ENCODE measurements at places on chromosomes 3 and 15. TPM values are rescaled to one million over a fixed set of nuclear protein-coding genes. Genes with fewer than 3 reads are reported as not detected.

TGM5 gene
- 0.16 TPM for total RNA-seq

CD96 gene
- 1.0 TPM for total RNA-seq

GPR149 gene
- total RNA-seq = not detected

LRRC58 gene
- 14.3 TPM for total RNA-seq

GRCh38 chr15:29242456-29243242, 27.0 kb downstream of the NSMCE3 start:
- no peak for DNase-seq

DNA sequence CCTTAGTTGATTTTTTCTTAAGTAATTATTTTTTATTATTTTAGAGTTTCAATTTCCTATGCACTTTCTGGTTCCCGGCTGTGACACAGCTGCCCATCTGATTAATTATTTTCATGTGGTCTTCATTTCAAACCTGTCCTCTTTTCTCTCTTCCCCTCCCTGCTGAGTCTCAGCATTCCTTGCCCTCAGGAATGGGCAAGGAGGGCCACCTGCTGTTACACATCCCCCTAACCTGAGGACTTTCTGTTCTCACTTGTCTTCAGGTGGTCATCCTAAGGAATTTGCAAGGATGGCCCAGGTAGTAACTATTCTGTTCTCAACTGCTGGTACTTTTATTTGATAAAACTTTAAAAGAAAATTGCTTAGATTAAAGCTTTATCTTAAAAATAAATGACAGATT, 545.0 kb downstream of the OTOL1 start:
- DNase-seq = no peak

GRCh38 chr3:37590328-37591079, 271.2 kb upstream of the CTDSPL start:
- no peak for DNase-seq

- DNase-seq = peak; percentile 88
Measured at GRCh38 chr3:61627768-61628185, 66.4 kb downstream of the PTPRG start.

GRCh38 chr3:19270481-19270880, 122.2 kb downstream of the KCNH8 start:
- DNase-seq = no peak

- peak; percentile 85 for DNase-seq
Measured at GRCh38 chr15:36029606-36030210, 483.7 kb upstream of the DPH6 start.

GRCh38 chr3:127719369-127719768, 46.6 kb downstream of the ABTB1 start:
- DNase-seq = no peak

- peak; percentile 71 for DNase-seq
Measured at GRCh38 chr3:47365213-47366153, 15.3 kb upstream of the PTPN23 start.

DNA sequence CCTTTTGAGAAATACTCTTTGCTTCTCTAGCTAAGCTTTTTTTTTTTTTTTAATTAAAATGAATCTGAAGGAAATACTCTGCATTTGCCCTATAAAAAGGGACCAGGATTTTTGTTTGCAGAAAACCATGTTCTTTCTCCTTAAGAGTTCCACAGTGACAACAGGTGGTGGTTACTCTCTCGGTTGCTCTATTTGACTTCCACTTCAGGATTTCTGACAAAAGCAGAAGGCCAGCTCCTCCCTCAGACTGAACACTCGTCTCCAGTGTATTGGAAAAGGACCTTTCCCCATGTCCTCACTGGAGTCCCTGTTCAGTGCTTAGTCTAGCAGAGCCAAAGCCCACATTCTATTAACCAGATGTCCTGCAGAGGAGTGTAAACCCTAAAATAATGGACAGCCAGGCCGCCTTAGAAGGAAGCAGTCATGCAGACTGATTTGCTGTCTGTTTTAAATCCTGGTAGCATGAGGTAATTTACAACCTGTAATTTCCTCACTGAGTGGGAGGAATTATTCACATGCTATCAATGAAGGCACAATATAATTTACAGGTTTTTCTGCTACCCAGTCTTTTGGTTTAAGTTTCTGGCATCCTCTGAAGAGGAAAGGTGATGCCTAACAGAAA, 599.3 kb downstream of the PYDC2 start:
- peak; percentile 20 for DNase-seq

GRCh38 chr3:178768072-178768864, 232.0 kb downstream of the KCNMB2 start:
- no peak for DNase-seq

GRCh38 chr3:195563317-195563716, 20.2 kb upstream of the PPP1R2 start:
- no peak for DNase-seq

GRCh38 chr3:66490214-66490613, 10.6 kb downstream of the LRIG1 start:
- DNase-seq = peak; percentile 61

DNA sequence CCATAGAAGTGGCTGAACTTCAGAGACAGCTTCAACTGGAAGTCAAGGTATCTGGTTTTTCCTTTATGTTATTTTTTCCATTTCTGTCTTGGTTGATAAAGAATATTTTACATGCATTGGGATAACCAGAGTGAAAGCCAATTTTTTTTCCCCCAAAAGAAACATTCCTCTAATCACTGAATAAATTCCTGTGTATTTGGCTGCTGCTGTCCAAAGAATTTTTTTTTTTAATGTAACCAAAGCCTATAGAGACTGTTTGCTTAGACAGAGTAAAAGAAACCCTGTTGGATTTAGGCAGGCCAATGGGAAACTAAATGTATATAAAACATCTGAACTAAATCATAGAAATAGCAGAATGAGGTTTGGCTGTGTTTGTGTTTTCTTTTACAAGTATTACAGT, 75.2 kb downstream of the CGNL1 start:
- DNase-seq = no peak

DNA sequence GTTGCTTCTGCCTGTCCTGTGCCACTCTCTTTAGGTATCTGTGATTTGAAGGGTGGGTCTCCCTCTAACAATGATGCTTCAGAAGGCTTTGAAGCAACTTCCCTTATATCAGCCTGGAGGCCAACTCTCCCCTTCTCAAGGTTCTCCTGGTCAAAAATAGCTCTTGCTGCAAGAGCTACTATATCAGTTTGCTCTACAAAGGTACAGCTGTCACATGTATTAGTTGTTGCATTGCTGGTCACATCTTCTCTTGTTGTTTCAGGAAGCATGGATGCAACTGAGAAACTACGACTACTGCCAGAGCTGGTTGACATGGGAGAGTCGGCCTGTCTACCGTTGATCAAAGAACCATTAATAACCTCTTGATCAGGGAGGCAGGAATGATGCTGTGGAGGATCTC, 38.3 kb downstream of the USF3 start:
- no peak for DNase-seq

- no peak for DNase-seq
Measured at GRCh38 chr3:11001020-11001657, 8.6 kb downstream of the SLC6A1 start.

- DNase-seq = no peak
Measured at GRCh38 chr15:31303726-31304648, 22.6 kb upstream of the KLF13 start.

DNA sequence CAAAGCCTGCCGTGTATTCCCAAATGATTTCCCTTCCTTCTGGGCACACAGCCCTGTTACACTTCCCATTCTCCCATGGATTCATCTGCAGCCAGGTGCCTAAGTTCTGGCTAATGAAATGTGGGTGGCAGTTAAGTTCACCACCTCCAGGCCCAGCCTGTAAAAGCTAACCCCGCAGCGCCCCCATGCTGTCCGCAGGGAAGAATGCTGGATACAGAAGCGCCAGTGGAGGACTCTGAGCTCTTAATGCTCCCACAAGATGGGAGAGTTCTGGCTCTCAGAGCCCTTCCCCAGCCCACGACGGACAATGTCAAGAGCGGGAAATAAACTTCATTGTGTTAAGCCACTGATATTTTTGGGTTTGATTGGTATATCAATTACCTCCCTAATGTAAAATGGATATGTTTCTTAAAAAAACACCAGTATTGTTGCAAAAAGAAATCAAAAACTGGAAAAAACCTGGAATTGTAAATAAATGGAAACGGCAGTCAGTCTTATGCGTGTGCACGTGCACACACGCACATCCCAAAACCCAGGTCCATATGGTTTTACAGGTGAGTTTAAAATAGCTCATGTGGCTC, 37.7 kb upstream of the FGD5 start:
- peak; percentile 6 for DNase-seq
